ENCODE measurements at places on chromosomes 5 and 9. TPM values are rescaled to one million over a fixed set of nuclear protein-coding genes. Genes with fewer than 3 reads are reported as not detected.

IL3 gene
- total RNA-seq, result not detected

AHRR gene
- 2.8 TPM for total RNA-seq

COL23A1 gene
- 4.3 TPM for total RNA-seq

TMEM232 gene
- 2.7 TPM for total RNA-seq

SH3TC2 gene
- 2.3 TPM for total RNA-seq
